ENCODE measurements at places on chromosomes 1 and 21. TPM values are rescaled to one million over a fixed set of nuclear protein-coding genes. Genes with fewer than 3 reads are reported as not detected.
A peak's percentile ranks its signal among the peaks of the same experiment; 100 is the strongest.

DNA sequence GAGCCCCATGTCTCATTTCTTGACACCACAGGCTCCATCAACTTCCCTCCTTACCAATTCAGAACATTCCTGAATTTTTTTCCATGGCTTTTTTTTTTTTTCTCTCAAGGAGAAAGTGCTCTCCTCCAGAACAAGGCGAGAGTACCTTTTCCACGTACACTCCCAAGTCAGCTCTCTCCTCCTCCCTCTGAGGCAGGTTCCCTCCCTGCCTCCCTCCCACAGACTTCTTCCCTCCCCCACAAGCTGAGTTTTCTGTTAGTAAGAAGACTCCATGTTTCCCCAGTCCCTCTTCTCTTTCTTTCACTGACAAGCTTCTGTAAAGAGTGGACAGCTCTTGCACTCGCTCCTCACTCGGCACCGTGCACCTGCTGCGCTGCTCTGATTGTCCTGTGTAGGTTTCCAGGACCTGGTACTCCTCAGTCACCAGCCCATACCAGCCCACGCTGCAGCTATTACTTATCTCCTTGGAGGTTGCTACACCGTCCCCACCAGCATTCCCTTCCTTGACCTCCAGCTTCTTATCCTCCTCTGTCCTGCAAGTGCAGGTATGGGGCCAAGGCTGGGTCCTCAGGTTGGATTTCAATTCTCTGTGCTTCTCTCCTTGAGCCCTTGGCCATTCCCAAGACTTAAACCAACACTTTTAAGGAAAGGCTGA is 3.8 kb downstream of the TRAF5 start:
- no peak for DNase-seq

OR2M3 gene
- total RNA-seq = not detected

REN gene
- total RNA-seq = not detected

DNA sequence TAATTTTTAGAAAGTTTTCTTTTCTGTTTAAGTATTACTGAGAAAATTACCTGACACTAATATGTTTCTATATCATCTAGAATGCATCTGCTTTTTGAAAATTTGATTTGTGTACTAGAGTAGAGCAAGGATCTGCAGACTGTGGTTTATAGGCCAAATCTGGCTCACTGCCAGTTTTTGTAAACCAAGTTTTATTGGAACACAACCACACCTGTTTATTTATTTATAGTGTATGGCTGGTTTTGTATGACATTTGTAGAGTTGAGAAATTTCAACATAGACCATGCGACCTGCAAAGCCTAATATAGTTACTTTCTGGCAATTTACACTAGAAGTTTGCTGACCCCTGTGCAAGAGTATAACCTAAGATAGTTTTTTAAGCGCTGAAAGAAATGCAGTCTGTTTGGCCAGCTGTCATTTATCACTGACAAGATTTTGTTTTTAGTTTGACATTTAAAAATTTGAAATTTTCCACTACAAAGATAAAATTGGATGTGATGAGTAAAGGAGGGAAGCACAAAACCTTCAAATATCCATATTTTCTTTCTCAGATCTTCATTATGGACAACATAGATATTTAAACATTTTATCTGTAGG is 36.1 kb upstream of the CACYBP start:
- no peak for DNase-seq

DNA sequence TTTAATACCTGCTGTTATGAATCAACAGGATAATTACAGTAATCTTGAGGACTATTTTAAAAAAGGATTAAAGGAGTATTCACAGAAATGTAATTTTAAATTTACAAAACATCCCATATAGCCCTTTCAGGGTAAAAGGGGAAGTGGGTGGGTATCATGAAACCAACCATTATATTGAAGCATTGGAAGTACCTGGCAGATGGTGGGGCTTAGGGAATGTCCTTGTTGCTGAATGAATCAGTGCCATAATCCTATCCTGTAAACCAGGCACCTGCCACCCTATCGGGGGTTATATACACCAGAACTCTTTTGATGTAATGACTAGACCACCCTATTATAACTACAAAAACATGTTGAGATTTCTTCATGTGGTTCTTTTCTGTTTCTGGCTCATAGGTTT is 30.4 kb downstream of the CDC14A start:
- no peak for DNase-seq

DNA sequence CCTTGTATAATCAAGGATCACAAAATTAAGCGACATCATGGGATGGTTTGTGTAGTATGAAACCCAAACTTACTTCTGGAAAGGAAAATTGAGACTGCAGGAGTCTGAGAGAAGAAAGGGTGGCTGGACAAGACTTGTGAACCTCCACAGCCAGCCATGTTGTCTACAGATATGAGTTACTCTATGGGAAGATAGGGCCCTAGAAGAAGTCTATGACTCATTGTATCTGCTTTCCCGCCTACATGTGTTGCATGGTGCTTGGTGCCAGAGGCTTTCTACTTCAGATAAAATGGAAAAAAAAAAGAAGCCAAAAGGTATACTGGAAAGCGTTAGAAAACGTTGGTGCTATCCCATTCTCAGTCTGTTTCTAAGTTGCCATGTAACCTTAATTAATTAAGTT is 18.7 kb upstream of the OR6N2 start:
- DNase-seq = no peak

MTARC1 gene
- 7.9 TPM for total RNA-seq

BRDT gene
- total RNA-seq = not detected

DNA sequence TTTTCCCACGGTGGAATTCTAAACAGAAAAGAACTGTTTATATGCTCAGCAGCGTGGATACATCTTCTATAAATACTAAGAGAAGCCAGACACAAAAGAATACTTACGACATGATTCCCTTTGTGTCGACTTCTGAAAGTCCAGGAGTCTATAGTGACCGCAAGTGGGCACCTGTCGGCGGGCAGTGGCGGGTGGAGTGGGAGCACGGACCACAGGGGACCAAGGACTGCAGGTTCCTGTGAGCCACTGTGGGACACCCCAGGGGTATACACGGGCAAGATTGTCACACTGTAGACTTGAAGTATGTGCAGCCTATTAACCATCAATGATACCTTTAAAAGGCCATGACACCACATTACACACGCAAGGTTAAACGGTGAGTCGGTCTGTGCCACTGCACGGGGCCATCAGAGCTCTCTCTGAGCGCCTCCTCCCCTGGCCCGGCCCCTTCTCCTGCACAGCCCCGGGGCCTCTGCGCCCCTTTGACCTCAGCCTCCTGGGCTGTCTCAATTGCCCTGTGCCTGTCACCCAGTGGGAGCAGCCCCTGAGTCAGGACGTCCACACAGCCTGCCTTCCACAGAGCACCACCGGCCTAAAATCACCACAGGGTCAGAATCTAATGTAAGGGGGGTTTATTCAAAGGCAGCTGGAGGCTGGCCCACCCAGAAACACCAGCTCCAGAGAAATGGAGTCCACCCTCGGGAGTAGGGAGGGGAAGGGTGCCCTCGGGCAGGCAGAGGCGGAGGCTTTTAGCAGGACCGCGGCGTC is 90.0 kb upstream of the COL6A1 start:
- no peak for DNase-seq

DNA sequence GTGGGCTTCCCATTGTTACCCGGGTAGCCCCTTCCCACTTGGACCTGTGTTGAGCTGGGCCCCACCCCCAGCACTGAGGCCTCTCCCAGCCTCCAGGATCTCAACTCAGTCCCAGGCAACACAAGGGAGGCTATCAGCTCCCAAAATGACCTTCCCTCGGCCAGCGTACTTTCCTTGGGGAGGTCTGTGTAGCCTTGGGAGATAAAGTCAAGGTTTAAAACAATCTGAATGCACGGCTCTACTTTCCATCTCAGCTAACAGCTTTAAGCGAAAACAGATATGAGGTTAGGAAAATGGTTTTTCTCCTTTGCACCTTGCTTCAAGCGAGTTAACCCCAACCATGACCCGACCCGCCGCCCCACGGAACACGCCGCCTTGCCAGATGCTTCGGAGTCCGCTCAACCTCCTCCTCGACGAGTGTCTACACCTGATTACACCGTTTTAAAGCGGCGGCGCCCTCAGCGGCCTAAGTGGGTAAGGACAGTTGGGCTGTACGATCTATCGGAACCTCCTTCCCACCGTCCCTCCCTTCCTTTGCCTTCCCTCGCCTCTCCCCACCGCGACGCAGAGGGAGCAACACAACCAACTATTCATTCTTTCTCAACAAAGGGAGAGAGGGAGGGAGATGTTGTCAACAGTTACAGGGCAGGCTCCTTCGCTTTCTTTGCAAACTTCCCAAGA is 1.1 kb downstream of the BCAR3 start:
- DNase-seq = peak; percentile 91

DNA sequence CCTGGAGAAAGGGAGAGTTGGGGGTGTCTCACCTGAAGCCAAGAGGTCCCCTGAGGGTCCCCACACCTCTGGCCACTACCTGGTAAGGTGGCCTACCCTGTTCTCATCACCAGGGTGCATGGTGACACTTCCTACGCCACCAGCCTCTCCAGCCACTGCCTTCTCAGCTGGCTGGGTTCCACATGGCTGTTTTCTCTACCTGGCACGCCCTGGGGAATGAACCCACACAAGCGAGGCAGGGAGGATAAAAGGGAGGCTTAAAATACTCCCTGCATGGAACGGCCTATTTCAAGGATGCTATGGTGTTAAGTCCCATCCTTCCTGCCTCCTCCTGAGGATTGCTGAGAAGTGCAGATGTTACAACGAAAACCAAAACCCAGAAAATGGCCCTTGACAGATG is 84.7 kb downstream of the PIK3CD start:
- DNase-seq = no peak

OR2L2 gene
- not detected for total RNA-seq

GRCh38 chr21:46159841-46160656 is 4.7 kb upstream of the FTCD start:
- no peak for DNase-seq

DNA sequence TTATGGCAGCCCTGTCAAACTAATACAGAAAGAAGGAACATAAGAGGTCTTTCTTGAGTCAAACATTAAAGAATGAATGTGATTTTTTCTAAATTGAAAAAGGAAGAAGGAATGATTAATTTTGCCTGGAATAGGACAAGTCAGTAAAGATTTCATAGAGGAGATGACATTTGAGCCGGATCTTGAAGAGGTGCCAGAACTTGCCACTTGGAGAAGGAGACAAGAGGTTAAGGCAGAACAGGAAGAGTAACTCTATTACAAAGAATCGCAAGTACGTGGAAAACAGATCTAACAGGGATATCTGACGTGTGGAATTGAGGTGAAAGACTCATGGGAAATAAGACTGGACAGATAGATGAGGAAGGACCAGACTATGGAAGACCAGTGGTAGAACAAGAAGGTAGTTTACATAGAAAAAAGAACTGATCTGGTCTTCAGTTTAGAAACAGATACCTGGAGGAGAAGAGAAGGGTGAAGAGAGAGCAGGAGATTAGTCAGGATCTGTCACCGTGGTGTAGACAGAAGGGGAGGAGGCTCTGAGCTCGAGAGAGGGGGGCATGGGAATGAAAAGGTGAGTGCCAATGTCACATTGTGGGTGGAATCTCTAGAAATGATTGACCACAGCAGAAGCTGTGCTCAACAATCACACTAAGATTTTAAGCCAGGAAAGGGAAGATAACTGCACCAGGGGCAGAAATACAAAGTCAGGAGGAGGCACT is 32.5 kb downstream of the RHOU start:
- no peak for DNase-seq

CLDN17 gene
- total RNA-seq = not detected

GRCh38 chr1:50521703-50522102 is 98.5 kb upstream of the DMRTA2 start:
- DNase-seq = no peak

DNA sequence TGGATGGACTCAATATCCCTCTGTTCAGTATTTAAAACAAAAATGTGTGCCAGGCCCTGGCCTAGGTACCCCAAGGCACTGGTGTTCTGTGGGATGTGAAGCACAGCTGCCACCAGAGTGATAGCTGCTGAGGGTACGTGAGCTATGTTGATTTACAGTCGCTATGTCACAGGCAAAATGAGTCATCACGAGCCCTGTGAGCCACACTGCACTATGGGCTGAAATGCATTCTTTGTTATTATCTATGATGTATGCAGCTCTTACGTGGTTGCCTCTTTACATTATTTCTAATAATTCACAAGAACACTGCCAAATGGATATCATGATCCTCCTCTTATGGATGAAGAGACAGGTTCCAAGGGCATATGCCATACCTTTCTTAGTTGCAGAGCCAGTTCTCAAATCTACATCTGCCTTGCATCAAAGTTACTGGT is 2.1 kb downstream of the TEX38 start:
- DNase-seq = no peak

TMEM200B gene
- 2.1 TPM for total RNA-seq

DNA sequence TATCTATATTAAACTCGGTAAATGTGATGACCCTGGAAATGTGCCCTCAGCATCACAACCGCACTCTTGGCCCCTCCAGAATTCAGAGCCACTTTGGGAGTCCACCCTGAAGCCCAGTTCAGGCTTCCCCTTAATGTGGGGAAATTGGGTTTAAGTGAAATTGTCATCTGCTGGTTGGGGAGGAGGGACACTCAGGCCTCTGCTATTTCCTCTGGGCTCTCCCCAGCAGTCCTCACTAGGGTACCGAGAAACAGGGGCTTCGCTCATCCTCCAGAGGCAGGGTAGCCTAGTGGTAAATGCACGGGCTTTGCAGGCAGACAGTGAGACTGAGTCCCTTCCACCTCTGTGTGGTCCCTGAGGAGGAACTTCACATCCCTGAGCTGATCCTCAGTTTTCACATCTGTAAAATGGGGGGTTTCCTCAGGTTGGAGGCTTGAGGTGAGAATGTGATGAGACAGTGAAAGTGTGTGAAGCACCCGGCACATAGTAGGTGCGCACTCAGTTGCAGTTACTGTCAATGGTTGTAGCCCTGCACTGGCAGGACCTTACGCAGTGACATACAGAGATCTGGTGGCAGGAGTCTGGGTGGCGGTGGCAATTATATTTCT is 14.6 kb upstream of the WNT4 start:
- DNase-seq = no peak

GRCh38 chr21:17501107-17502006 is 11.5 kb upstream of the CXADR start:
- DNase-seq = no peak

DNA sequence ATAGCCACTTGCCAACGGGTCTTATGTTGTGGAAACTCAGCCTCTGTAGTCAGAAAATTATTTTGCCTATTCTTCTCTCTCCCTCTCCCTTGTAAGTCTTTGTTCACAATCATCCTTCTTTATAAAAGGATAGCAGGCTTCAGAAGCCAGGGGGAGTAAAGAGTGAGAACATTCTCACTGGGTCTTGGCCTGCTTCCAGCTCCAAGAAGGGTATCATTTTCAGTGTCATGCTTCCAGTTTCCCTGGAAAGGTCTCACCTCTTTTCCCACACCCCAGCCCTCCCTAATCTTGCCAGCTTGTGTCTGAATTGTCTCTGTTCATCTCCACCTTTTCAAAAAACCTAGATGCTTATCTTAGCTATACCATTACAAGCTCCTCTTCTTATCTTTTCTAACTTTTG is 346.2 kb upstream of the LRRC7 start:
- DNase-seq = no peak

All from Right ventricle myocardium inferior (tissue), 1 donor.